ENCODE measurements at places on chromosomes 6 and 20.

DNA sequence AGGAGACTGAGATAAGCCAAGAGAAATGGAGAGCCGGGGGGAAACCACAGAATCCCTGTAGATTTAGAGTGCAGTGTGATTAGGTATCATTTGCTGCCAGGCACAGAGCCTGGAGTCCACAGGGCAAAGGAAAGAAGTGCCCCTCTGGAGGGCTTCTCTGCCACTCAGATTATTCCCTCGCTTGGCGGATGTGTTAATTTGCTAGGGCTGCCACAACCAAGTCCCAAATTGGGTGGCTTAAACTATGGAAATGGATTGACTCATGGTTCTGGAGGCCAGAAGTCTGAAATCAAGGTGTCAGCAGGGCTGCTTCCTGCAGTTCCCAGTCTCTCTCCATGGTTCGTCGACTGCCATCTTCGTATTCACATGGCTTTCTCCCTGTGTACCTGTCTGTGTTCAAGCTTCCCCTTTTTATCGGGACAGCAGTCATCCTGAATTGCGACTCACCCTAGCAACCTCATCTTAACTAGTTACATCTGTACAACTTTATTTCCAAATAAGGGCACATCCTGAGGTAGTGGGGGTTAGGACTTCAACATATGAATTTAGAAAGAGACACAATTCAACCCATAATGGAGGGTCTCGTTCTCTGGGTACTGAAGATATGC, 122.2 kb downstream of the ANKRD60 start:
- no peak for DNase-seq

DNA sequence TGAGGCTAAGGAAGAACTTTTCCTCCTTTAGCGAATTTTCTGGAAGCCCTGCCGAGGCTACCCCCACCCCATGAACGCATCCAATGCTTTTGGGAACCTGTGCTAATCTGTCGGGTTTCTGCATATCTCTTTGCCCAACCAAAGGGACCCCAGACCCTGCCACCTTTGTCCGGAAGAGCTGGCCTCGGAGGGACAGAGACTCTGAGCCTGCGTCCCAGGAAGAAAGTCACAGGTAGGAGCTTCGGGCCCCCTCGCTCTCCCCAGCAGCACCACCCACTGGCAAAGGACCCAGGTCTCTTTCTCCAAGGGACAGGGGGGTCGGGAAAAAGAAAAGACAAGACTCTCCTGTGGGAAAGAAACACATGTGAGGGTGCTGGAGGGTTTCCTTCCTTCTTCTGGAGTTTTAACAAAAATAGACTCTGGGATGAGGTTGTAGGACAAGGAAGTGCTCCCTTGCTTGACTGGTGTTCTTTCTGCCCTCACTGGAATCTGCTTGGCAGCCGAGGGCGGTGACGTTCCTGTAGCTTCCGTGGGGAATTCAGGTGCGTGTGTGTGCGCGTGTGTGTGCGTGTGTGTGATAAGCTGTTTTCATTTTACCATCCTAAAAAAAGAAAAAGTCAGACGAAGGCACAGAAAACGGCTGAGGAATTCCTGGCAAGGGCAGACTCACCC, 16.3 kb upstream of the FOXC1 start:
- no peak for DNase-seq

GRCh38 chr6:15368186-15368585, 122.3 kb downstream of the JARID2 start:
- no peak for DNase-seq

GRCh38 chr6:111600588-111601445, 4.9 kb downstream of the TRAF3IP2 start:
- DNase-seq, result no peak

GRCh38 chr6:73610444-73611275, 43.1 kb downstream of the SLC17A5 start:
- DNase-seq, result peak; percentile 68

GRCh38 chr6:135920689-135921088, 69.2 kb downstream of the PDE7B start:
- no peak for DNase-seq

- DNase-seq, result no peak
Measured at GRCh38 chr20:38969708-38970107, 7.6 kb downstream of the DHX35 start.

DNA sequence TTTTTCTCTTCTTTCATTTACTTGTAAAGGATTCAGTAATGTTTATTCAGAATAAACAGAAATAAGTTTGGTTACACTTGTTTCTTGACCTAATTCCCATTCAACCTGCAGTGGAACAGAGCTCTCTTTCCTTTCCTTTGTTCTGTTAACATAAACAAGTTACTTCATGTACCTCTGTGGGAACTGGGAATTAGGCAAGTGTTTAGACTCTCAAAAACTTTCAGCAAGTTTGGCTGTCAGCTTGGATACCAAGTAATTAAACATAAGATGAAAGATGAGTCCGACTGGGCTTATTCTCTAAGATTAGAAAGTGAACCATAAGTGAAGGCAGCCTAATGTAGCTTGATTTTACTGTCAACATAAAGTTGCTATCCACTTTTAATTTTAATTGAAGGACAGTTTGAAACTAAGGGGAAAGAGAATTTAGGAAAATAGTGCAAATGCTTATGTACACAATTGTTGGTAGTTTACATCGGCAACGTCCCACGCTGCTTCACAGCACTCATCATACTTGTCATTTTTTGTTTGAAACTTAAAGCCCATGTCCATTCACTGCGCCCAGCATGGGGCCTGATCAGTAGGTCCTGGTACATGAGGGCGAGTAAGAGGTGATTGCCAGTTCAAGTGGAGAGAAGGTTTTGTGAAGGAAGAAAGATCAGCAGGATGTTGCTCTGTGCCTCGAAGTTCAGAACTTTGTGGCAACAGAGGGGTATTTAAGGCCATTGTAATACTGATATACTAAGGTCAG, 113.0 kb downstream of the PLEKHG1 start:
- DNase-seq, result no peak

DNA sequence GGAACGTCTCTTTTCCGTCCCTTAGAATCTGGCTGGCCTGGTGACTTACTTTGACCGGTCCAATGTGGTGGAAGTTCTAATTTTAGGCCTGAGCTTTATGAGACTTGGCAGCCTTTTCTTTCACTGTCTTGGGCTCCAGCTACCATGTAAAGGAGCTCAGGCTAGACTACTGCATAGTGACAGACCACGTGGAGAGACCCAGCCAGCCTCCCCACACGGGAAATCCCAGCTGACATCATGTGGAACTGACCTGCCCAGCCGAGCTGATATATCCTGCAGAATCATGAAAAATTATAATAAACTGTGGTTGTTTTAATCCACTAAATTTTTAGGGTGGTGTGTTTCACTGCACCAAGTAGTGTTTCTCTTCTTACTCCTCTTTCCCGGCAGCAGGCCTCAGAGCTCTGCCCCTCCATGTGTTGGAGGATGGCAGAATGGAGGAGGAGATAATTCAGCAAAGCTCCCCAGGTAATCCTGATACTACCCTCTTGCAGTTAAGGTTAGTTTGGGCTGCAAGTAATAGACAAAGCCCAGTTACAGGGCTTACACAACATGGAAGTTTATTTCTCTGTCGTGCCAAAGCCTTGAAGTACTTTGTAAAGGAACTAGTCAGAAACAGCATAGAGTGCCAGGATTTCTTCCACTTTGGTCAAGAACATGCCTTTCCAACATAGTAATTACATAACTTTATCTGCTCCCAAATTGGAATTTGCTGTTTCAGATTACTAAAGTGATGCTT, 87.5 kb downstream of the SH3BGRL2 start:
- no peak for DNase-seq

- no peak for DNase-seq
Measured at GRCh38 chr6:140049251-140049650, 674.8 kb upstream of the CITED2 start.

- DNase-seq, result no peak
Measured at GRCh38 chr20:8589956-8590355, 457.9 kb downstream of the PLCB1 start.

- no peak for DNase-seq
Measured at GRCh38 chr6:10401632-10402223, 13.1 kb downstream of the TFAP2A start.

GRCh38 chr6:28944412-28944865, 20.7 kb upstream of the TRIM27 start:
- peak; percentile 86 for DNase-seq

DNA sequence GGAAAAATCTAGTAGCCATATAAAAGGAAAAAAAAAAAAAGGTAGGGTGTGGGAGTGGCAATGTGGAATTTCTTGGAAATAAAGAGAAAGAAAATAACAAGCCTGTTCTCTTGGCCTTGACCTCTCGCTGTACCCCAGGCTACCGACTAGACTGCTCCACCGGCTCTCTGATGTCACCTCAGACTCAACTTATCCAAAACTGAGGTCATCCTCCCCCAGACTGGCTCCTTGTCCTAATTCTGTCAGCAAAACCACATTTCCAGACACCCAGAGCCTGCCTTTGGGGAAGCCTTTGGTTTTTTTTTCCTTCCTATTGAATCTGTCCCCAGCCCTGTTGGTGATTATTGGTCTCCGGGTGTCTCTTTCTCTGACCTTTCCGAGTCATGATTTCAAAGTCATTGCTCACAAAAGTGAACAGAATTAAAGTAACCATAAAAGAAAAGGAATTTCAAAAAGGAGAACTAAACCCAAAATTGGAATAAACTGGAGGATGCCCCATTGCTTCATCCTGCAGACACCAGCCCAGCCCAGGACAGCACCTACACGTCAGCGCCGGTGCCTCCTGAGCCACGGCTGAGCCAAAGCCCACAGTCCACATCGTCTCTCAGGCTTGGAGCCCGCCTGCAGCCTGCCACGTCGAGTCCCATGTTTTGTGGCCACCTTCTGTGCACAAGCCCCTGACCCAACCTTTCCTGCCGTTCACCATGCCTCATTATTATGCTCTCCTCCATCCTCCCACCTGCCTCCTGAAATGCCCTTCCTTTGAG, 170.7 kb downstream of the MYLK4 start:
- no peak for DNase-seq

- no peak for DNase-seq
Measured at GRCh38 chr20:62725596-62726268, 17.1 kb downstream of the NTSR1 start.

GRCh38 chr6:10278746-10279145, 136.1 kb downstream of the TFAP2A start:
- no peak for DNase-seq

Data from CD4-positive, alpha-beta T cell treated with Interleukin-10 for 1 hour (primary cell).